Stimulated activated CD8-positive, alpha-beta memory T cell treated with anti-CD3 and anti-CD28 coated beads, Interleukin-12 subunit alpha, Interleukin-12 subunit beta, amount 100 ng/mL, for 4 hours (primary cell): ENCODE measurements at places on chromosomes 2 and 18.

DNA sequence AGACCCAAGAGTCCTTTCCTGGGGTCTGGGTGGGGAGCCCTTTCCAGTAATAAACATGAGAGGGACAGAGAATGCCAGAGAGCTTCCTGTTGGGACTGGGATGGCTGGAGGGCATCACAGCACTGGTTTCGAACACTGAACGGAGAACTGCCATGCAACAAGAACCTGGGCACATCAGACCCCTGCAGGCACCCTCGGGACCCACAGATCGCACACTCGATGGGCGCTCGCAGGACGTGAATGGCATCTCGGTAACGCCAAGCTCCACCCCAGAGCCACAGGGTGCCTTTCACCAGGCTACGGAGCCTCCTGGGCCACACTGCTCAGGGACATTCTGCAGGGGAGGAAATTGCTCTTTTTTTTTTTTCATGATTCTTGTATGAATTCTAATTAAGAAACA is 25.1 kb downstream of the SLC66A2 start:
- DNase-seq: no peak

DNA sequence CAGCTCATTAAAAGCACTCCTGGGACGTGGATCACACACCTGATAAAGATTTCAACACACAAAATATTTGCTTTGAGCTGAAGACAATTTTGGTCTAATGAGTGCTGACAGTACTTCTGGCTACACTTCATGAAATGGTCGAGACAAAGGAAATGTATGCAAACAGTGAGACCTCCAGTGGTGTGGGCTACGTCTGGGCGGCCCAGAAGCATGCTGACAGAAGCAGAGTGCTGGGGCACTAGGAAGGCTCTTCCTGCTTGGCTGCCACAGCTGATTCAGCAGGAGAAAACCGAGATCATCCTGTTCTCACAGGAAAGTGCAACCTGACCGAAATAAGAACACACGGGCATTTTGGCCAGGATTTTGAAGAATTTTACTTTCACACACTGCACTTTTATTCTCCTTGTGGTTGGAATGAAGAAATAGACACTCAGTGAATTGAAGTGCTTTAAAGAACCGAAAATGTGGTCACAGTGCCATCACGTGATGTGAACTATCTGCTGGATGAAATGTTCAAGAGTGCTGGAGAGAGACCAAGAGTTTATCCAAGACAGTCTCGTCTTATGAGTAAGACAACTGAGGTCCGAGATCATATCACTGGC is 149.5 kb downstream of the CCBE1 start:
- DNase-seq: no peak

- DNase-seq: no peak
These were observed 1.1 kb downstream of the NCKAP1 start for GRCh38 chr2:183037074-183037552.

DNA sequence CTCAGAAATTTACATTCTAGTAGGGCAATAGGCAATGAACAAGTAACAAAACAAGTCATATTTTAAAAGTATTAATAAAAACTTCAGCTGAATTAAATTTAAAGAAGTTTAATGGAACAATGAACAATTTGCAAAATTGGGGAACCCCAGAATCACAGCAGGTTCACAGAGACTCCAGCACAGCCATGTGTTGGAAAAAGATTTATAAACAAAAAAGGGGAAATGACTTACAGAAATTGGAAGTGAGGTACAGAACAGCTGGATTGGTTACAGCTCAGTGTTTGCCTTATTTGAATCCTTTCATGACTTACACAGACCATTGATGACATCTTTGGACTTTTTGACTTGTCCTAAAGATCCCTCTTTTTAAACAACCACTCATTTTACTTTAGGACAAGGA is 179.9 kb upstream of the SCN7A start:
- no peak for DNase-seq

GRCh38 chr2:202405798-202406197 is 29.7 kb downstream of the BMPR2 start:
- no peak for DNase-seq

- no peak for DNase-seq
These were observed 21.4 kb upstream of the PTPRM start for GRCh38 chr18:7545734-7546133.

GRCh38 chr2:174635776-174636404 is 38.3 kb upstream of the WIPF1 start:
- no peak for DNase-seq

DNA sequence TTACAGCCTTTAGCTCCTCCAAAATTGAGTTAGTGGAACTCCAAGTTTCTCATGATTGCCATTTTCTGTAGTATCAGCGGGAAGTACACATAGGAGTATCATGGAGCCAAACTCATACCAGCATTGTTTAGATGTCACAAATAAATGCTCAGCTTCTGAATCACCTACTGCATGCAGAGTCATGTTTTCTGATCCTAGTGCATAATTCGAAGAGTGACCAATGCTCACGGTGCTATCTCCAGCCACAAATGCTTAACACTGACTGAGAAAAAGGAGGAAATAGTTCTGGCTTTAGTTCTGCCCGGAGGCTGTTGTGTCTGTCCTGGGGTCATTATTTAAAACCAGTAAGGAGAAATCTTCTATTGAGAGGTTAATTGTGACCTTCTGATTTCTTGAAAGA is 45.4 kb upstream of the LRATD1 start:
- DNase-seq: no peak

DNA sequence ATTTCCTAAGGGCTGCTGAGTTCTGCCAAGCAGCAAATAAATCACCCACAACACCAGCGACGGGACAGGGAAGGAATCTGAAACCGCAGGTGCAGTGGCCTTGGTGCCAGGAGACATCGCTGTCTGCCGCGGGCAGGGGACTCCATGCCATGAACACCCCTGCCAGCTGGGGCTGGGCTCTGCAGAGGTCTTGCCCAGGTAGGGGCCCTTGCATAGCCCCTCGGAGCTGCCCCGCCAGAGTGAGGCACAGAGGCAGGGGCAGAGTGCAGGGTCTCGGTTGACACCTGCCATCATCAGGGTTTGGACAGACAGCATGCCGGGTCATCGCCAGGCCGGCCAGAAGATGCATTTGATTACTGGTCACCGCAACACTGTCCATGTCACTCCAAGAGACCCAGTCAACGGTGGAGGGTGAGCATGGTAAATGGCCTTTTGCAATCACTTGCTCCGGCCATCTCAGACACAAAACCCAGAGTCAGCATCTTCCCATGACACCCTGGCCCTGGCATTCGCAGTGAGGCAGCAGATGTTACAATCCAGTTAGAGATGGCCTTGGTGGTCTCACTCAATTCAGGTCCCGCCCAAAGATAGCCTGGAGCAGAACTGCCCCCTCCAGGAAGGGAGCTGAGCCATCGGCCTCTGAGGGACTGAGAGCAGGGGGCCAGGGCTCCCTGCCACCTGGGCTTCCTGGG is 255.4 kb downstream of the NDUFA10 start:
- DNase-seq: no peak

DNA sequence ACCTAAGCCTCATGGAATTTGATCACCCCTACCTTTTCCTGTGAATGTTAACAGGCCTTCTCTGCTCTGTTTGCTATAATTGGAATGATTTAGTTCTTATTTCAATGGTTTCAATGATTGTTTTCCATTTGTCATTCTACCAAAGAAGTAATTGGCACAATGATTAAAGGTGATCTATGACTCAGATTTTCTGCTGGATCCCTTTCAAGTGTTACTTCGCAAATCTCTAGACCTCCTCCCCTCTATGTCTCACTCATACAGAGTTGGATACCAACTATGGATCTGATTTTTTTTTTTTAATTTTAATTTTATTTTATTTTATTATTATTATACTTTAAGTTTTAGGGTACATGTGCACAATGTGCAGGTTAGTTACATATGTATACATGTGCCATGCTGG is 29.6 kb upstream of the FAM117B start:
- no peak for DNase-seq

DNA sequence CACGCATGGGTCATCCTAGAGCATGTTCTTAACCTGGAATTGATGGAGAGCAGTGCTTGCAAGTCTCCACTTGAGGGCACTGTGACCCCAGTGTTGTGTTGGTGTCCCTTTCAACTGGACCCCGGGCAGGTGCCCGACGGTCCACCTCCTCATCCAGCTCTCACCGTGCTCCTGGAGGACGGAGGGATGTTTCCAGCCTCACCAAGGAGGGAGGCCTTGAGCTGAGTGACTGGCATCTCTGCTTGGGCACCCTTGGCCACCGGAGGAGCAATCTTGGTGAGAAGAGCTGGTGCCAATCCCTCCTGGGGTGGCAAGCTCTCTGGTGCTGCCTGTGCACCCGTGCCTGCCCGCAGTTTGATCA is 45.4 kb upstream of the ASB18 start:
- no peak for DNase-seq

DNA sequence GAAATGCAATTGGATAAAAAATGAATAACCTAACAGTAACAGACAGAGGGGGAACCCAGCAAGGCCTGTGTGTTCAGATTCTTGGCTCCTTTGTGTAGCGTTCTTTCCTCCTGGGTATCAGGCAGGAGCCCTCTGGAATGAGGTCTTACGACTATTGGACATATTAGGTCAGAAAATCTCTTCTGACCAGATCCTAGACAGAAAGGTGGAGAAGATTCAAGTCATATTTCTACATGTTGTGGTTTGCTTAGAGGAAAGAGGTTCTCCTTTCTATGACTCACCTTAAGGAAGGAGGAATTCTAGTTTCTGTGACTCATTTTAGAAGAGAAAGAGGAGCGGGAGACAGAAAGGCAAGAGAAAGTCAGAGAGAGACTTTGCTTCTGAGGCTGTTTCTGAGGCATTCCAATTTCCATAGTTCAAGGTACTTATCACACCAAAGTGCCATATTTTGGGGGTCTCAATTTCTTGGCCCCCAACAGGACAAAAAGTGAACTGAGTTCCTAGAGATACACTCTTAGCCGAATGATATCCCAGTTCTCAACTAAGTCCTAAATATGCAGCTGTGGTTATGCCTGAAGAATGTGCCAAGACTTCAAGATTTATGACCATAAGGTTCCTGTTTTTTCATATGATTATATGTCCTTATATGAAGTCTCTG is 618.6 kb downstream of the ZEB2 start:
- no peak for DNase-seq

DNA sequence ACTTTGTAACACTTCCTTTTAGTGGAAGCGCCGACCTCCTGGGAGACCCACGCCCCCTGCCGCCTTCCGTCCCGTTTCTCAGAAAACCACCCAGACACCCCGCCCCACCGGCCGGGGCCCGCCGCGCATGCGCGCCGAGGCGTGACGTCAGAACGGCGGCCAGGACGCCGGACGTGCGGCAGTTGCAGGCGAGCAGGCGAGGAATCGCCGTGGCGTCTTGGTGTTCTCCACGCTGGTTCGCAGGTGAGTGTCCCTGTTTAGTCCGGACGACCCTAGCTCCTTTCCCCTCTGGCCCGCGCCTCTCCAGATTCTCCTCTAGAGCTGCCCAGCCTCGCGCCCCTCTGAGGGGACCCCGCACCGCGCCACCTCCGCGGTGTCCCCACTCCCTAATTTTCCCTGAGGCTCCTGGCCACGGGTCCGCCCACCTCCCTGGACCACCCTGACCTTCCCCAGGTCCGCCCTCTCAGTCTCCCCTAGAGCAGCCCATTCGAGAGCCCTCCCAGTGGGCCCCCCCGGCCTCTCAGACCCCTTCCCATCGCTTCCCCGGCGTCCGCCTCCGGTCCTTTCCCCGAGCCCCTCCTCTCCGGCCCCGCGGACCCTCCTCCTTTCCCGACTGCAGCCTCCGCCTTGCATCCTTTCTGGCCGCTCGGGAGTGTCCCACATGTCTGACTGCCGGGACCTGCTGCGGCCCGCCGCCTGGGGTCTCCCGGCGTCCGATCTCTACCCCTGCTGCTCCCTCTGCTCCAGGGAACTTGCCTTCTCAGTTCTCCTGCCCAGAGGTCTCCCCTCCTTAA is at the start of gene PLEKHB2:
TSS of gene PLEKHB2 (plus strand) at position 181 of the 794 bp plus-strand sequence. CDS start 15,606 bp downstream, outside the sequence.
- DNase-seq: peak; percentile 90
